ENCODE measurements at places on chromosomes 7 and 10. TPM values are rescaled to one million over a fixed set of nuclear protein-coding genes. Genes with fewer than 3 reads are reported as not detected.

CALCR gene
- not detected for total RNA-seq

MKLN1 gene
- total RNA-seq = 39.8 TPM

VAX1 gene
- total RNA-seq = 1.7 TPM

HMX2 gene
- not detected for total RNA-seq

ADCY1 gene
- total RNA-seq = 193 TPM

RTKN2 gene
- 3.7 TPM for total RNA-seq

GIMAP4 gene
- total RNA-seq = 4.7 TPM

CLDN3 gene
- total RNA-seq = not detected
